ENCODE measurements at places on chromosomes 16 and 17.

DNA sequence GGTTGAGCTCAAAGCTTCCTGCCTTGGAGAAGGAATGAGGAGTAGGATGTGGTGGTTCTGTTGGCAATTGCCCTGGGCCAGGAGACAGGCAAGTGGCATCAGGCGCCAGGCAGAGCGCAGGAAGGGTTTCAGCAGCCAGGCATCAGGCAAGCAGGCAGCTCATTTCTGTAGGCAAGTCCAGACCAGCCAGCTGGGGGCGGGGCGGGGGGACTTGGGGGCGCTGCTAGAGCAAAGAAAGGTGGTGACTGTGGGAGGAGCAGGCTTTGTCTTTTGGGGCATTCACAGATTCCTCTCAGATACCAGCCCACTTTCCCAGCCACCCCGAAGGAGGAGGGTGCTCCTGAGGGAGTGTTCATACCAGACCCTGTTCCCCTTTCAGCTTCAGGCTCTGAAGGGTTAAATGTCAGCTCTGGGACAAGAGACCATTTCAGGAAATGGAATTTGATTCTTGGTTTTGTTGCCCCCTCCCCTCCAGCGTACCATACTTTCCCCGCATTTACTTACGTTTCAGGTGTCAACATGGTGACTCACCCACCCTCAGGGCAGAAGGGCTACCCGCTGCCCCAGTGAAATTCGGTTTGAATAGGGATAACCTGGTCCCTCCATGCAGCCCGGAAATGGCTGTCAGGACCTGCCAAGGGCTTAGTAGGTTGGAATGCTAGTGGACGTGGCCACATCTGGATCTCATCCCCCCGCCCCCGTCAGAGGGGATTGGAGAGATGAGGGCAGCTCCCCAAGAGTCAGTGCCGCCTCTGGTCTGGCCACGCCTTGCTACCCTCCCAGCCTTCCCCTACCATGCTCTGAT lies 13.2 kb downstream of the NGFR start:
- DNase-seq, result no peak
- H3K4me3 ChIP-seq, result no peak overlapping the region
- no peak overlapping the region for H3K27ac ChIP-seq
- H3K4me1 ChIP-seq, result no peaks in the 10 kb centered on the region

DNA sequence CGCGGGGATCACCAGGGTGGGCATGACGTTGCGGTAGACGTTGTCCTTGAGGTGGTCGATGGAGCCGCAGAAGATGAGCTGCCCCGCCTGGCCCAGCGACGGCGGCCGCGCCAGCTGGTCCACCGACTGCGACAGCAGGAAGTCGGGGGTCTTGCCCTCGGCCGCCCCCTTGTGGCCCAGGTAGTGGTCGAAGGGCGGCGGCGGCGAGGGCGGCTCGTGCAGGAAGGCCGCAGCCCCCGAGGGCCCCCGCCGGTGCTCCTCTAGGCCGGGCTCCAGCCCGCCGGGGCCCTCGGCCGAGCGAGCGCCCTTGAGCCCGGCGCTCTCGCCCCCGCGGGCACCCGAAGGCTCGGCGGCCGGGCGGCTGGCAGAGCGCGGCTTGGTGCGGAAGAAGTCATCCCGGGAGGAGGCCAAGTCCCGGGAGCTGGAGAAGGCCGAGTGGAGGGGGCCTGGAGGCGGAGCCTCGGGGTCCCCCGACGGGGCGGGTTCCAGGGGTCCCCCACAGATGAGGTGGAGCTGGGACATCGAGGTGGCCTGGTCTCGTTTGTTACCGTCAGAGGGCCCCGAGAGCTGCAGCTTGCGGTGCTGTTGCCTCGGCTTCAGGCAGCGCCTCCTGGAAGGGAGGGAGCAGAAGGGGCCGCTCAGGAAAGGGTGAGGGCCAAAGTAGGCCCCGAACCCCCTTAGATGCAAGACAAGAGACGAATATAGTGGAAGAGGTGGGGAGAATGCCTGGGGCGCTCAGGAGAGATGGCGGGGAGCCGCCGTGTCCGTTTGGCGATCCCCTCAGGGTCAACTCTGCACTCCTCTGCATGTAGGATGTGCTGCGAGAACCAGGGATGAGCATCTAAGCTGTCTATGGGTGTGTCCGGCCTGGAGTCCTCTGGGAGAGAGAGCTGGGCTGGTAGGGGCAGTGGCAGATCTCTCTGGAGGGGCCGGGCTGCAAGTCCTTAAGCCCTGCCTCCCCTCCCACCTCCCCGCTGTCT lies 8.8 kb downstream of the FAM171A2 start:
- no peaks in the 10 kb centered on the region for H3K27me3 ChIP-seq
- peak overlapping the region; percentile 41 for H3K4me3 ChIP-seq
- peaks cover 10% of the 10 kb centered on the region for H3K36me3 ChIP-seq
- H3K27ac ChIP-seq, result no peak overlapping the region
- peak; percentile 24 for DNase-seq

- H3K27me3 ChIP-seq, result no peaks in the 10 kb centered on the region
- no peak overlapping the region for H3K4me3 ChIP-seq
- no peak for DNase-seq
- no peaks in the 10 kb centered on the region for H3K4me1 ChIP-seq
- H3K36me3 ChIP-seq, result no peaks in the 10 kb centered on the region
These were observed 13.1 kb downstream of the SLC47A2 start for GRCh38 chr17:19703106-19703827.

- H3K4me3 ChIP-seq, result no peak overlapping the region
- peaks cover 1% of the 10 kb centered on the region for H3K36me3 ChIP-seq
- no peak overlapping the region for H3K27ac ChIP-seq
- DNase-seq, result no peak
- H3K27me3 ChIP-seq, result peaks cover 11% of the 10 kb centered on the region
These were observed 25.1 kb downstream of the SALL1 start for GRCh38 chr16:51125992-51126391.

DNA sequence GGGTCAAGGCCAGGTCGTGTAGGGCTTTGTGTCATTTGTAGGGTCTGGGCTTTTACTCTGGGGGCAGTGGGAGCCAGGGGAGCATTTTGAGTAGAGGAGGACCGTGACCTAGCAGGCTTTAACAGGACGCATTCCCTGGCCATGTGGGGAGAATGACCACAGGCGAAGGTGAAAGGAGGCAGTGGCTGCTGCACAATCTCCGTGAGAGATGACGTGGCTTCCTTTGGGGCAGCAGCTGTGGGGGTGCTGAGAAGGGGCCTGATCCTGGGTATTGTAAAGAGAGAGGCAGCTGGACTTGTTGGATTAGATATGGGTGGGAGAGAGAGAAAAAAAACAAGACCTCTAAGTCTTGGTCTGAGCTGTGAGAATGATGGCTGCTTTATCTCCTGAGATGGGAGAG lies 46.0 kb downstream of the KATNIP start:
- no peaks in the 10 kb centered on the region for H3K4me1 ChIP-seq
- H3K36me3 ChIP-seq, result peaks cover 3% of the 10 kb centered on the region
- H3K27ac ChIP-seq, result no peak overlapping the region
- DNase-seq, result no peak

DNA sequence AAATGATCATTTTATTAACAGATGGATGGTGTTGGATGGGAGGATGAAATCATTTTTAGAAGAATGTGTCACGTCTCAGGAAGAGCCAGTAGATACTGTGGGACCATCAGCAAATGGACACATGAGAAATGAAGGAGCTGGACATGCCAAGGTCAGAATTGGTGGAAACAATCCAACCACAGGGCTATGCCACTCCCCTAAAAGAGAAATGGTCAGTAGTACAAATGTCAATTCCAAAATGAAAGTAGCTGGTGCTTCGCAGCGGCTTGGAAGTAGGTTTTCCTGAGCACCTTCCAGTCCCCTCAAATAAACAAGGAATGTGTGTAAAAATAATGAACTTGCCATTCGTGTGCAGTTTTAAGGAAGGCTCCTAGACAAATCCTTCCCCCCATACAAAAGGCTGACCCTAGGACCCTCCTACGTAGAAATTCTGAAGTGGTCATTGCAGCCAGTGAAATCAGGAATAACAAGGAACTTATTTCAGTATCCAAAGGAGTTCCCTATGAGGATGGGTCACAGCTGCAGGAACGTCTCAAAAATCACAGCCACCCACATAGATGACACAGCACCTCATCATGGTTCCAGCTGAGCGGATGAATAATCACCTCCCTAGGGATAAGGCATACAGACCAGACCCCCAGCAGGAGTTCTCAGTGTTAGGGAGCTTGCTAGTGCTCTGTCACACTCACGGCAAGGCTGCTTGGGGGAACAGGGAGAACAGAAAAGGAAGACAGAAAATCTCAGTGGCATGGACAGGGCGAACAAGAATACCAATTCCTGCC lies 239.2 kb downstream of the HS3ST3A1 start:
- no peak overlapping the region for H3K4me3 ChIP-seq
- H3K27ac ChIP-seq, result no peak overlapping the region
- no peaks in the 10 kb centered on the region for H3K4me1 ChIP-seq
- DNase-seq, result no peak

- H3K4me1 ChIP-seq, result peaks cover 19% of the 10 kb centered on the region
- H3K27me3 ChIP-seq, result no peaks in the 10 kb centered on the region
- peak; percentile 27 for DNase-seq
- peak overlapping the region; percentile 55 for H3K27ac ChIP-seq
- no peak overlapping the region for H3K4me3 ChIP-seq
- H3K36me3 ChIP-seq, result peaks cover 29% of the 10 kb centered on the region
These were observed 5.6 kb downstream of the POLG2 start for GRCh38 chr17:64491034-64491860.

- H3K36me3 ChIP-seq, result peaks cover 6% of the 10 kb centered on the region
- H3K27me3 ChIP-seq, result peaks cover 42% of the 10 kb centered on the region
- DNase-seq, result peak; percentile 37
- peak overlapping the region; percentile 62 for H3K4me3 ChIP-seq
- peaks cover 26% of the 10 kb centered on the region for H3K4me1 ChIP-seq
These were observed 29.7 kb downstream of the DCAKD start for GRCh38 chr17:45021607-45022287.

DNA sequence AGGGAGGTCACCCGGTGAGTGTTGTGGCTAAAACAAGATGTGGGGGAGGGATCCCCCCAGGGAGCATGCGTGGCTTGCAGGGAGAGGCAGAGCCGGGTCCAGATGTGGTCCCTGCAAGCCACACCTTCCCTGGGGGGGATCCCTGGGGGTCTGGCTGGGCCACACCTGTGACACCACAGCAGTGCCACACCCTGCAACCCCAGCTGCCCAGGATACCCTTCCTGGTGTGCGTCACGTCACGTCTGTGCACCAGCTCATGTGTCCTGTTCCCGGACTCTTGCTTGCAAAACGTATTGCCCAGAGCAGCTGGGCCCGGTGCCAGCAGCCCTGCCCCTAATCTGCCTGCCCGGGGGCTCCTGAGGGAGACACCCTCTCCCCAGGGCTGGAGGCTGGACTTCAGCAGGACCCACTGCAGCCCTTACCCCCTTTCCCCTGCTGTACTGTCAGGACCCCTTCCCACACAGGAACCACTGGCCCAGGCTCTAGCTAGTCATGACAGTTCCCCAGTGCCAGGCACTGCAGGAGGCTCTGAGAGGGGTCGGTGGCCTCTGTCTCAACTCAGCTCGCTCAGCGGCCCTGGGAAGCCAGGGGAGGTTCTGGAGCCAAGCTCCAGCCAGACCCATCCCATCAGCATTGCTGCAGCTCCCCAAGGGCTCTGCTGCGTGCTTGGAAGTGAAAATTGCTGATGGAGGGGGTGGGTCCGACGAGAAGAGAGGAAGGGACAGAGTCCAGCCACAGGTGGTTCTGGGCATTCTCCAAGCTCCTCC lies 25.8 kb upstream of the ACSF3 start:
- H3K4me3 ChIP-seq, result no peak overlapping the region
- no peak for DNase-seq
- no peaks in the 10 kb centered on the region for H3K36me3 ChIP-seq
- H3K27ac ChIP-seq, result no peak overlapping the region

DNA sequence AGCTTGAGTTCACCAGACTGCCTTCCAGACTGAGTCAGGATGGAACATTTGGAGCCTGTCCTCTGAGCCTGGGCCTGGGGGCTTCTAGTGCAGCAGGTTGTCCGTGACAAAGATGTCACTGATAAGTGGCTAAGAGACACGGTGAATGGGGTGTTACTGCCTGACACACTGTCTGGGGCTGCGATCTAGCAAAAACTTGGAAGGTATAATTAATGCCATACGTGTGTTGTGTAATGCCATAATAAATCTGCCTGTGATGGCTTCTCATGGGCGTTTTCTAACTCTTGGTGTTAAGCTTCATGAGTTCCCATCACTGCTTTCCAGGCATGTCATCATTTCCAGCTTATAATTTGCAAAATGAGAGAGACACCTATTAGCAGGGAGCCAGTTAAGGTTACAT lies 215.4 kb downstream of the UTP18 start:
- no peak overlapping the region for H3K4me3 ChIP-seq
- peaks cover 79% of the 10 kb centered on the region for H3K27me3 ChIP-seq
- H3K36me3 ChIP-seq, result no peaks in the 10 kb centered on the region
- no peaks in the 10 kb centered on the region for H3K4me1 ChIP-seq
- no peak overlapping the region for H3K27ac ChIP-seq

- H3K36me3 ChIP-seq, result peaks cover 19% of the 10 kb centered on the region
- no peak overlapping the region for H3K4me3 ChIP-seq
- H3K4me1 ChIP-seq, result no peaks in the 10 kb centered on the region
- no peaks in the 10 kb centered on the region for H3K27me3 ChIP-seq
- no peak overlapping the region for H3K27ac ChIP-seq
- no peak for DNase-seq
These were observed 6.3 kb upstream of the PPP1R27 start for GRCh38 chr17:81840826-81841778.

DNA sequence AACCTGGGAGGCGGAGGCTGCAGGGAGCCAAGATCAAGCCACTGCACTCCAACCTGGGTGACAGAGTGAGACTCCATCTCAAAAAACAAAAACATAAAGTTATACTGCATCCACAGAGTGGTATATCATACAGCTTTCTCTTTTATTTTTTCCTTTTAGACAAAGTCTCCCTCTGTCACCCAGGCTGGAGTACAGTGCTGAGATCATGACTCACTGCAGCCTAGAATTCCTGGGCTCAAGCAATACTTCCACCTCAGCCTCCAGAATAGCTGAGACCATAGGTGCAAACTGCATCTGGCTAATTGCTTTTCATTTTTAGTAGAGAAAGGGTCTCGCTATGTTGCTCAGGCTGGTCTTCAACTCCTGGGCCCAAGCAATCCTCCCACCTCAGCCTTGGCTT lies 10.0 kb upstream of the COPRS start:
- H3K36me3 ChIP-seq, result peaks cover 82% of the 10 kb centered on the region
- no peak overlapping the region for H3K27ac ChIP-seq
- DNase-seq, result no peak
- no peaks in the 10 kb centered on the region for H3K4me1 ChIP-seq
- H3K27me3 ChIP-seq, result no peaks in the 10 kb centered on the region
- no peak overlapping the region for H3K4me3 ChIP-seq
